ENCODE measurements at places on chromosomes 12 and 14. TPM values are rescaled to one million over a fixed set of nuclear protein-coding genes. Genes with fewer than 3 reads are reported as not detected.

DNA sequence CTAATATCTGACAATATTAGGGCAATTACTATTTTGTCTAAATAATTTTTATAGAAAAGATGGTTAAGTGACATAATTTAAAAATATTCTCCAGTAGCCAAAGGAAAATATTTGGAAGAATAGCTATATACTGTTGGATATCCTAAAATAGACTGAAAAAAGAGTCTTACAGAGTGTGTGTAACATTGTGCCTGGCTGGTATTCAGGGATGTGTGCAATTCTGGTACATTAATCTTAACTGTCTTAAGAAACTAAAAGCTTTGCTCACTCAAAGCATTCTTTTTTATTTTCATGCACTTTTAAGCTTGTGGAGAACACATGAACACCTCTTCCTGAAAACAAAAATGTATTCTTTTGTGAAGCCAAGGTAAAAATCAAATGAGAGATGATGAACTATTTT, 10.1 kb upstream of the NR2C1 start:
- no peak for DNase-seq

DNA sequence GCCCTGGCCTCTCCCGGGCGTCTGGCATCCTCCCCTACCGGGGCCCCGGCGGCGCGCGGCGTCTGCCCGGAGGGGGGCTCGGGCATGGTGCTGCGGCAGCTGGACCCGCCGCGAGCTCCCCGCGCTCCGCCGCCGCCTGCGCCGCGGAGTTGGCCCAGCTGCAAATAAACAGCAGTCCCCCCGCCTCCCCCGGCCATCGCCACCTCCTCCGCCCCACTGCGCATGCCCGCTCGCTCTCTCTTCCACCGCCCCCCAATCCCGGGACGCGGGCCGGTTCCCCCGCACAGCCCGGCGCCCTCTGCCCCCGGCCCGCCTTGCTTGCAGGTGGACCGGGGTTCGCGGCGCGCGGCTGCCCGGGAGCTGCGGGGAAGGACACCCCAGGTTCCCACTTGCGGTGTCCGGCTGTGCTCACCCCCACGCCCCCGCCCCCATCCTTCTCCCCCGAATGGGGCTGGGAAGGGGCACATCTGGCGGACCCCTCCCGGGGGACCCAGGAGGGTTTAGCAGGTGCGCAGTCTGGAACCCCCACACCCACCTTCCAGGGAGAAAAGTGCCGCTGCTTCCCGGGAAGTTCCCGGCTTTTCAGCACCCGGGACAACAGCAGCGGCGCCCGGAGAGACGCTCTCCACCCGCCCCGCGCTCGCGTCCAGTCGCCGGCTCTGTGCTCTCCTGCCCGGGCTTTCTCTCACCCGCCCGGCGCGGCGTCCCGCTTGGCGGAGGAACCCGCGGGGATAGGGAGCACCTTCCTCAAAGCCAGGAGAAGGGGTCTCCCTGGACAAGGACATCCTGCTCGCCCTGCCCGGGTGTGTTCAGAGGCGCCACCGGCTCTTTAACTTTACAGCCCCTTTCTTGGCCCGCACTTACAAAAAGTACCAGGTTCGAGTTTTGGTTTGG, at the start of gene TMTC1:
TMTC1 (minus strand) TSS at position 170 of the 894 bp plus-strand sequence. CDS start 191 bp downstream, outside the sequence.
- no peak for DNase-seq

GRCh38 chr14:100098171-100098570, 32.9 kb downstream of the EVL start:
- DNase-seq: no peak

DNA sequence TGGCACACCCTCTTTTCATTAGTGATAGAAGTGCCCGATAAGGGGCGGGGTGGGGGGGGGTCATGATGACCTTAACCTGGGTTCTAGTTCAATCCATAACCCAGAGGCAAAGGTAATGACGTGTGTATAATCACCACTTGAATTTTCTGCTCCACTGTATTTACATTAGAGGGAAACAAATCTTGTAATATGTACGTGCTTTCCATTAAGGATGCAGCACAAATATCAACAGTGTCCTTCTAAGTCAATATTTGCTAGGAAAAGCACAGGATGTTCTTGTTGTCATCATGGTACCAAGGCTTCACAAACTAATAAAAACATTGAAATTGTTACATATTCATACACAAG, 121.2 kb upstream of the SLC38A2 start:
- DNase-seq: no peak

Gene GABARAPL1
- 15.1 TPM for total RNA-seq

Gene TAS2R31
- total RNA-seq: 3.0 TPM
